Glomerular endothelial cell (primary cell): ENCODE measurements at places on chromosomes 12 and 14. TPM values are rescaled to one million over a fixed set of nuclear protein-coding genes. Genes with fewer than 3 reads are reported as not detected.

ART4 gene
- 0.29 and 1.8 TPM in 2 replicates for total RNA-seq

ALX1 gene
- 0.64 TPM in 1 of 2 replicates, not detected in the other for total RNA-seq

STXBP6 gene
- 0.06 and 1.3 TPM in 2 replicates for total RNA-seq

TM9SF1 gene
- total RNA-seq = 77.2 and 94.9 TPM in 2 replicates

FOXM1 gene
- 7.3 and 17.6 TPM in 2 replicates for total RNA-seq
